ENCODE measurements at places on chromosomes 2 and 18. TPM values are rescaled to one million over a fixed set of nuclear protein-coding genes. Genes with fewer than 3 reads are reported as not detected.

The UGT1A4 gene
- total RNA-seq, result not detected

The LDLRAD4 gene
- total RNA-seq, result 21.3 TPM

The M1AP gene
- total RNA-seq, result 0.10 TPM

The KLHL41 gene
- not detected for total RNA-seq

The GKN1 gene
- not detected for total RNA-seq

The MBP gene
- total RNA-seq, result 36.6 TPM

The SPR gene
- total RNA-seq, result 8.7 TPM

DNA sequence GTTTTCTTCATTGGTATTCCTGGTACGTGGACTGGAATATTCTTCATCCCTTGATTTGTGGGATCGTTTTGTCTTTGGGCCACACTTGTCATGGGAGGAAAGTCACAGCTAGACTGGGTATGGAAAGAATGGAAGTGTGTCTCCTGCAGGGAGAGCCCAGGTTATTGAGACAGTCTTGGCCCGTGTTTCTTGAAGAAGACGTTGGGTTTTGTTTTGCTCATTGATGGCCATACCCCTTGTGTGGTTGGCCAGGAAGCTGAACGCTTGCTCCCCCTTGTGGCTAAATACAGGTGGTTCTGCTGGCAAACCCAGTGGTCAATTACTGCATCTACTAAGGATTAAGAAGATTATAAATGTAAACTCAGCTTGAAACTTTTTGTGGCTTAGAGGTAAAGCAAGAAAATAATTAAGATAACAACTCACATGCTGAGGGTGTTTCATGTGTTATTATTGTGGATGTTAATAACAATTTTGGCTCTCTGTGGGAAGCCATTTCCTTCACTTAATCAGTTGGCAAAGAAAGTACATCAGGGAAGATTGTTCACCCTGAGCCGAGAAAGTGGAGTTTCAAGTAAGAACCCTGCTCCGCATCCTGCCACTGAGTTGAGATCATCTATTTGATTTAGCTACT lies 91.8 kb downstream of the NEDD4L start:
- no peak overlapping the region for H3K4me3 ChIP-seq
- no peak overlapping the region for H3K27ac ChIP-seq
- DNase-seq, result peak; percentile 74
- H3K36me3 ChIP-seq, result no peaks in the 10 kb centered on the region
- peaks cover 9% of the 10 kb centered on the region for H3K27me3 ChIP-seq
- peaks cover 7% of the 10 kb centered on the region for H3K4me1 ChIP-seq

- H3K27ac ChIP-seq, result no peak overlapping the region
- no peak overlapping the region for H3K4me3 ChIP-seq
- no peaks in the 10 kb centered on the region for H3K4me1 ChIP-seq
- H3K27me3 ChIP-seq, result peaks cover under 1% of the 10 kb centered on the region
These were observed 67.0 kb downstream of the GALR1 start for GRCh38 chr18:77316641-77317040.

DNA sequence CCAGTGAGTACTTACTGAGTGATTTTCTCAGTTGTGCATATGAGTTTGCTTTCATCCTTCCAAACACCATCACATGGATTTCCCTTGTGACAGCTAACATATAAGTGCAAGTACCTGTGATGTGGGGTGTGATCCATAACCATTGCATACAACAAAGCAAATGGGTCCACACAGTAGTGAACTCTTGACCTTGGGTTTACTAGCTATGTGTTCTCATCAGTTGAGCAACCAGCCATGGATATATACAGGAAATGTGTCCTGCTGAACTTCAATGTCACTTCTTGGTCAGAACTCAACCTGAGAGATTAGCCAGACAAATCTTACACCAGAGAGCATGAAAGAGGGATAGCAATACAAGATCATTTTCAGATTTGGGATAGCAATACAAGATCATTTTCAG lies 420.9 kb upstream of the KCNH7 start:
- H3K27me3 ChIP-seq, result no peaks in the 10 kb centered on the region
- H3K36me3 ChIP-seq, result no peaks in the 10 kb centered on the region
- no peak overlapping the region for H3K27ac ChIP-seq
- no peaks in the 10 kb centered on the region for H3K4me1 ChIP-seq
- DNase-seq, result no peak

DNA sequence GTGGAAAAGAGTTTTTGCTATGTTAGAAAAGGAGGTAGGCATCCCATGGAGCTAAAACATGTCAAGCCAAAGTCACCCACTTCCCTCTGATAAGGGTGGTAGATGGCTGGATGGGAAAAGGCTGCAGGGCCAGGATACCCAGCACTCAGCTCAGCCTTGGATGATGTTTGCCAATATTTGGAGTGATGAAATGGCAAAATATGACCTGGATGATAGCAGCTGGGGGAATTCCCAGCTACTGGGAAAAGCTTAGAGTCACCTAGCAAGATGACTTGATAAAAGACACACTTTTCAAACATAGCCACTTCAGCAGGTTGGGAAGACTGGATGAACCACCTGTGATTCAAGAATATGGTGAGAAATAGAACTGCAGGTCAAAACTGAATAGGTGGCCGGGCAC lies 10.1 kb downstream of the RFX8 start:
- no peaks in the 10 kb centered on the region for H3K4me1 ChIP-seq
- no peak overlapping the region for H3K4me3 ChIP-seq
- DNase-seq, result no peak
- no peak overlapping the region for H3K27ac ChIP-seq

GRCh38 chr2:48733067-48733503 lies 22.4 kb downstream of the LHCGR start:
- DNase-seq, result no peak
- H3K4me3 ChIP-seq, result no peak overlapping the region
- H3K27ac ChIP-seq, result no peak overlapping the region

DNA sequence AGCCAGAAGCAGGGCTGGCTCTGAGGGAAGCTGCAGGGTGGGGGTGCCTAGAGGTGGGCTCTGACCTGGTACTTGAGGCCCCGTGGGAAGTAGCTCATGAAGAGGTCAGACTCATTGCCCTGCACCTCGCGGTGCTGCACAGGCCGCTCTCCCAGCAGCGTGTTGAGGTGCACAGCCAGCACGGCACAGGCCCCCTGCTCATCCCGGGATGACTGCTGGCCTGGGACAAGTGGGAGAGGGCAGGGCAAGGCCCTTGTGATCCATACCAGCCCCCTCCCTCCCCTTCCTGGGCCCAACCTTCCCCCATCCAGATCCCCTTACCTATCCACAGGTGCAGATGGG lies 8.7 kb downstream of the CAPG start:
- DNase-seq, result no peak
- no peaks in the 10 kb centered on the region for H3K27me3 ChIP-seq
- peaks cover 2% of the 10 kb centered on the region for H3K36me3 ChIP-seq
- no peak overlapping the region for H3K27ac ChIP-seq
- peaks cover 12% of the 10 kb centered on the region for H3K4me1 ChIP-seq

DNA sequence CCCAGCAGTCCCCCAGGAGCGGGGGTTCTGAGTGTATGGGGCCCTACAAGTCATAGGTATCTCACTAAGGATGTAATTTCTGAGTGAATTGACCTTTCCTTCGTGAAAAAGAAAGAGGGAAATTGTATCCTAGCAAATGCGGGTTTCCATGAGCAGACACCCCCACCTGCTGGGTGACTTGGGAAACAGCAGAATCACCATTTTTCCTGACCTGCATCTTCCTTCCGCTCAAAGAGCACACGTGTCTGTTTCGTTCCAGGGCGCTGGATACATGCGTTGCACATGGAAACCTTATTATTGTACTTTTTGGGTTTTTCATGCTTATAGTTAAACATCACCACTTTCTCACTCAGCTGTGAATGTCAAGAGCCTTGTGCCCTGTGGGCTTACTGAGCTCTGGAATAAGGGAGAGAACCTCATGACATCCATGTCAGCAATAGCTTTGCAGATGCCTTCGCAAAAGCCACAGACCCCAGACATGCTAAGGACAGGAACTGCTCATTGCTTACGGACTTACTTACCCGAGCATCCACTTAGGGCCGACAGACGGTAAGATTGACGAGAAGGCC lies 132.8 kb downstream of the TPO start:
- peaks cover 17% of the 10 kb centered on the region for H3K4me1 ChIP-seq
- H3K27me3 ChIP-seq, result no peaks in the 10 kb centered on the region
- no peaks in the 10 kb centered on the region for H3K36me3 ChIP-seq
- H3K27ac ChIP-seq, result no peak overlapping the region
- DNase-seq, result peak; percentile 57
- H3K4me3 ChIP-seq, result no peak overlapping the region

DNA sequence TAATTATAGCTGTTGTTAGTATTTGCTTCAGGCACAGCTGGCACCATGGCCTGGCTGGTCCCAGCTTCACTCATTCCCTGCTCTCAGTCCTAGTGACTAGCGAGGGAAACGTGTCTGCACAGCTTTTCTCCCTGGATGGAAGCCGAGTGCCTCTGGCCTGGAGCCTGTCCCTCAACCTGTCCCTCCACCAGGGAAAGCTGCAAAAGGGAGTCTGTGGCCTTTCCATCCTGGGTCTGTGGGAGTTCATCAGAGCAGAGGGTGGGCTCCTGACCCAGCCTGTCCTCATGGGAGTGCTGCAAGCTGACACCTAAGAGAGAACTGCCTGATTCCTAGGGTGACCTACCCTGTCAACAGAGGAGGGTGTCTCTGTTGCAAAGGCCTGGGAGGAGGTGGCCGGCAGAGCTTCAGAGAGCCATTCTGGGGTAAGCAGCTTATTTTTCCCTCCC lies 118.3 kb downstream of the CAPN13 start:
- no peak overlapping the region for H3K4me3 ChIP-seq
- no peaks in the 10 kb centered on the region for H3K4me1 ChIP-seq
- DNase-seq, result no peak
- H3K36me3 ChIP-seq, result no peaks in the 10 kb centered on the region

DNA sequence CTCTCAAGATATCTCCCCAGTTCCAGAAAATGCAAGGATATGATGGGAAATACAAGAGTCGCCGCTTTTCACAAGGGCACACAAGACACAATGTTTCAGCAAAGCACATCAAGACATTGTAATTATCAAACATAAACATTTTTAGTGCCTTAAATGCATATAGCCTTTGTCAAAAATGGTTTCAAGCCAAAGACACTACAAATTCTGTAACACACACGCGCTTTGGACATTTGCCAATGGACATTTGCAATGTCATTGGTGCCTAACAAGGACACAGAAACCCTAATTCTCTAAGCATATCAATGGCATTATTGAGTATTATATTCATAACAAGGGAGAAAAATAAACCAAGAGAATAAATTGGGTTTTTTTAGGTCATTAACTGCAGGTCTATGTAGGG lies 16.1 kb downstream of the ADD2 start:
- peaks cover 3% of the 10 kb centered on the region for H3K36me3 ChIP-seq
- DNase-seq, result no peak
- H3K27ac ChIP-seq, result no peak overlapping the region

- H3K27ac ChIP-seq, result no peak overlapping the region
- H3K27me3 ChIP-seq, result no peaks in the 10 kb centered on the region
- no peak for DNase-seq
- no peaks in the 10 kb centered on the region for H3K36me3 ChIP-seq
- no peak overlapping the region for H3K4me3 ChIP-seq
These were observed 430.1 kb upstream of the CHST9 start for GRCh38 chr18:27614951-27615844.

DNA sequence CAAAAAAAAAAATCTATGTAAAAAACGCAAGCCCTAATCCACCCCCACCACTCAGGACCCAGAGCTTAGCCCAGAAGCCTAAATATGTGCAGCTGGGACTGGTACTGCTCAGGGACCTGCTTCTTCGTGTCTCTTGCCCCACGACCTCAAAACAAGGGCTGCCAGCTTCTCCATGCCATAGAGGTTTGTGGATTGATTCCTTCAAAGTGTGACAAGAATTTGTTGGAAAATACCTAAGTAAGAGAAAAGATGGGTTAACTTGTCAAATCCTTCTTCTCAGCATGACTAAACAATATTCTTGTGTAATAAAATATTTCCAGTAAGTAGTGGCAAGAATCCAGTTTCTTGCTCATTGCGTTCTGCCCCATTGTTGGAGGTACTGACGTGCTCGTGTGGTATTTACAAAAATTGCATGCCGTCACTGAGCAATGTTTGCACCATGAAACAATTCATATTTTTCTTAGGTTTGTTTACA lies 825 bp upstream of the SCYGR1 start:
- H3K36me3 ChIP-seq, result no peaks in the 10 kb centered on the region
- H3K27ac ChIP-seq, result no peak overlapping the region
- no peaks in the 10 kb centered on the region for H3K27me3 ChIP-seq
- DNase-seq, result no peak
- H3K4me3 ChIP-seq, result no peak overlapping the region
- H3K4me1 ChIP-seq, result peaks cover 23% of the 10 kb centered on the region

- peaks cover 27% of the 10 kb centered on the region for H3K4me1 ChIP-seq
- H3K4me3 ChIP-seq, result no peak overlapping the region
- H3K27ac ChIP-seq, result no peak overlapping the region
- H3K27me3 ChIP-seq, result no peaks in the 10 kb centered on the region
- H3K36me3 ChIP-seq, result peaks cover 4% of the 10 kb centered on the region
These were observed 170.0 kb downstream of the CERS6 start for GRCh38 chr2:168626096-168626495.

DNA sequence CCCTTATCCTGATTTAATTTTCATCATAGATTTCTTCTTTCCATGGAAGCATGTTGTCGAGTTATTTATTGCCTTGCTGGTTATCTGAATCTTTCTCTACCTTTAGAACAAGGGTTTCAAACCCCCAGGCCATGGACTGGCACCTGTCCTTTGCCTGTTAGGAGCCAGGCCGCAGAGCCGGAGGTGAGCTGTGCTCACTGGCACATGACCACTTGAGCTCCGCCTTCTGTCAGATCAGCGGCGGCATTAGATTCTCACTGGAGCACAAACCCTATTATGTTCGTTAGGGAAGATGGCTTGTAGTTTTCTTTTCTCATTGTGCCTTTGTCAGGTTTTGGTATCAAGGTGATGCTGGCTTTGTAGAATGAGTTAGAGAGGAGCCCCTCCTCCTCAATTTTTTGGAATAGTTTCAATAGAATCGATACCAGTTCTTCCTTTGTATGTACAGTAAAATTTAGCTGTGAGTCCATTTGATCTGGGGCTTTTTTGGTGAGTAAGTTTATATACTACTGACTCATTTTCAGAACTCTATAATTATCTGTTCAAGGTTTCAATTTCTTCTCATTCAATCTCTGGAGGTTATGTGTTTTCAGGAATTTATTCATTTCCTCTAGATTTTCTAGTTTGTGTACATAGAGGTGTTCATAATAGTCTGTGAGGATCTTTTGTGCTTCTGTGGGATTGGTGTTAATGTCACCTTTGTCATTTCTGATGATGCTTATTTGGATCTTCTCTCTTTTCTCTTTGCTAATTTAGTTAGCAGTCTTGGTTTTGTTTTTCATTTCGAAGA lies 668.0 kb upstream of the FAM98A start:
- DNase-seq, result no peak
- no peak overlapping the region for H3K27ac ChIP-seq
- H3K4me1 ChIP-seq, result no peaks in the 10 kb centered on the region

GRCh38 chr2:160477032-160477431 lies 16.6 kb downstream of the RBMS1 start:
- peak overlapping the region; percentile 50 for H3K27ac ChIP-seq
- DNase-seq, result peak; percentile 8
- H3K27me3 ChIP-seq, result no peaks in the 10 kb centered on the region
- H3K4me3 ChIP-seq, result peak overlapping the region; percentile 22
- peaks cover 65% of the 10 kb centered on the region for H3K4me1 ChIP-seq
- no peaks in the 10 kb centered on the region for H3K36me3 ChIP-seq

Measured in activated naive CD4-positive, alpha-beta T cell treated with anti-CD3 and anti-CD28 coated beads for 36 hours (primary cell).